ENCODE measurements at places on chromosomes 12 and 14.

GRCh38 chr12:88035907-88036289, 6.7 kb upstream of the C12orf50 start:
- DNase-seq, result no peak

GRCh38 chr14:106883218-106883692, 1356.9 kb downstream of the TMEM121 start:
- DNase-seq, result no peak

- no peak for DNase-seq
Measured at GRCh38 chr14:24465368-24465767, 22.8 kb upstream of the SDR39U1 start.

- no peak for DNase-seq
Measured at GRCh38 chr14:90851327-90852036, 35.3 kb upstream of the TTC7B start.

DNA sequence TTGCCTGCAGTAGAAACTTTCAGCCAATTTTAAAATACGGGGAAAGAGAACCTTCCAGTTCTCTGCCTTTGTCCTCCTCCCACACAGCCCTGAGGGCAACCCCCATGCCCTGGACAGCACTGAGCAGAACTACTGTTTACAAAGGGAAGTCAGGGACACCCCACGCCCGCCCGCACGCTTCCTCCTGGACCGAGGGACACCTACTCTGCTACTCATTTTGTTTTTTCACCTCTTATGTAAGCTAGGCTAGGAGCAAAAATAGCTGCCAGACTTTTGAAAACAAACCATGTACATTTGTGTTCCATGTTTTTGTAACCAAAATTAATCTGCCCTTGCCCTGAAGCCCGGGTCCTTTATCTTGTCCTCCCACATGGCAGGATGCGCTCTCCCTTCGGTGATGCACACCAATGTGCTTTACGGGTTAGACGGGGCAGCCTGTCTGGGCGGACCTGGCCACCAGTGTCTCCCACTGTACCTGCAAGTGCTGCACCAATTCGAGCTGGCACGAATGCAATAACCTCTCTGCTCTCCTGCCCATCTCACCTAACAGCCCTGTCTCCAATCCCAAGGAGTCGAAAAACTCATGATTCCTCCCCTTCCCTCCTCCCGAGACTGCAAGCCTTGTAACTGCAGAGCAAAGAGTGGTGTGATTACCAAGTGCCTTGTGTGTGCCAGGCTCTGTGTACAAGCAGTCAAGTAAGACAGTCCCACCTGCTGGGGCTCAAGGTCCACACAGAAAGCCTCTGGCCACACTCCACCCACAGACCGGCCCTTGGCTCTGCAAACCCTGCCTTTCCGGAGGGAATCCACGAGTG, 85.2 kb downstream of the CCDC88C start:
- no peak for DNase-seq

DNA sequence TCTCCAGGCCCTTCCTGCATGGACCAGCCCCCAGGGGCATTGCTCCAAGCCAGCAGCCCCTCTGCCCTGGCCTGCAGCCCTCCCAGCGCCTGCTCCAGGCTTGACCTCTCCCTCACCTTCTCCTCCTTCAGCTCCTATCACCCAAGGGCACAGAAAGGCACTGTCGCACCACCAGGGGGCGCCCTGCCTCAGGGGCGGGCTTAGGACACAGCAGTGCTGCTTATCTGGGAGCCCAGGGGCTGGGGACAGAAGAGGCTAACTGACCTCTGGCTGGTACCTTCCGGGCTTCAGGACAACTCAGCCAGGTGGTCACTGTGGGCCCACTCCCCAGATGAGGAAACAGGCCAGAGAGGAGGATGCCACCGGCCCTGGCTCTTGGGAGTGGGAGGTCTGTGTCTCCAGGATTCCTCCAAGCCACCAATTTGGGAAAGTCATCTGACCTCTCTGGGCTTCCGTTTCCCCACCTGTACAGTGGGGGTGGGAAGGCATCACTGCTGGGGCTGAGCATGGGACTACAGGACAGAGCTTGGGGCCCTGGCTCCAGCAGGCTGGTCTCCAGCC, 25.3 kb upstream of the GPR132 start:
- DNase-seq, result peak; percentile 73

GRCh38 chr14:23376482-23377197, at the start of gene CMTM5:
Gene CMTM5 (plus strand): TSS chr14:23377046. CDS start chr14:23377252, 206 bp downstream.
- DNase-seq, result no peak

- no peak for DNase-seq
Measured at GRCh38 chr12:124938108-124938507, 23.7 kb upstream of the UBC start.

- no peak for DNase-seq
Measured at GRCh38 chr14:66197276-66197675, 288.9 kb upstream of the CCDC196 start.

- no peak for DNase-seq
Measured at GRCh38 chr14:27305441-27305945, 707.7 kb upstream of the NOVA1 start.

- DNase-seq, result peak; percentile 87
Measured at GRCh38 chr14:22766457-22767322, at the start of gene OXA1L. Gene OXA1L (plus strand): TSS chr14:22766688. CDS start chr14:22766702, 14 bp downstream.

GRCh38 chr12:79691511-79692248, 916 bp upstream of the PAWR start:
- DNase-seq, result no peak

GRCh38 chr14:61511558-61511948, 183.8 kb upstream of the HIF1A start:
- peak; percentile 6 for DNase-seq

DNA sequence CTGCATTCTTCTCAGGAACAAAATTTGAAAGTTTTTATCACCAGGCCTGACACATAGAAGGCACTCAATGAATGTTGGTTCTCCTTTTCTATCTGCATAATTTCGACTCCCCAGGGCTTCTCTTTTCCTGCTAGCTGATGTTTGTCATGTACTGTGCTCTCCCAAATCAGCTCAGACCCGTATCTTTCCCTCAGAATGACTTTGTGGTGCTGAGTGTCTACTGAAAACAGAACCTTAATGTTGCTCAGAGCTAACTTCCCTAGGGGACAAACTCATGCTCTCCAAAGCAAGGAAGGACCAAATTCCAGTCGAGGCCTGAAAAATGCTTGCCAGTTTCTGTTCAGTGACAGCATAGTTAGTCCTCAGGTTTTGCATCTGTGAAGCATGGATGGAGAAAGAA, 1.9 kb downstream of the ARHGDIB start:
- DNase-seq, result no peak

GRCh38 chr12:95848575-95849388, 10.0 kb upstream of the SNRPF start:
- no peak for DNase-seq

GRCh38 chr12:3381059-3382047, 109.7 kb upstream of the PRMT8 start:
- DNase-seq, result no peak

DNA sequence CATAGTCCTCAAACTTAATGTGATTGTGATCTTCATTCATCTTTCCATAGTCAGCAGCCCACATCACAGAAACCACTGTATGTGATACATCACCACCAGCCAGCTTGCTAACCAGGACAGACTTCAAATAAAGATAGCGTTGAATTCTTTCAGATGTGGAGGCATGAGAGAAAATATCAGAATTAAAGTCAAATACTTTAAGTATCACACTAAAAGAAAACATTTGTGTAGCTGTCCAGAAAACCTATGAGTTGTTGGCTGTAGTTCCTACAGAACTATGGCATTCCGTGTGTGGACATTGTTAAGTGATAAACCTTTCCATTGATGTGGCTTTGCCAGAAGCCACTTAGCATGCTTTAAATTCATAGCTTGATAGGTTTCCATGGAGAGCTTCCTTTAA, 105.1 kb downstream of the LLPH start:
- no peak for DNase-seq

GRCh38 chr14:93775744-93776143, 12.5 kb downstream of the PRIMA1 start:
- no peak for DNase-seq

- DNase-seq, result no peak
Measured at GRCh38 chr12:128818065-128819022, 5.4 kb downstream of the SLC15A4 start.

- no peak for DNase-seq
Measured at GRCh38 chr12:108995370-108995992, 25.4 kb downstream of the SVOP start.
